ENCODE measurements at places on chromosomes 4 and X.

DNA sequence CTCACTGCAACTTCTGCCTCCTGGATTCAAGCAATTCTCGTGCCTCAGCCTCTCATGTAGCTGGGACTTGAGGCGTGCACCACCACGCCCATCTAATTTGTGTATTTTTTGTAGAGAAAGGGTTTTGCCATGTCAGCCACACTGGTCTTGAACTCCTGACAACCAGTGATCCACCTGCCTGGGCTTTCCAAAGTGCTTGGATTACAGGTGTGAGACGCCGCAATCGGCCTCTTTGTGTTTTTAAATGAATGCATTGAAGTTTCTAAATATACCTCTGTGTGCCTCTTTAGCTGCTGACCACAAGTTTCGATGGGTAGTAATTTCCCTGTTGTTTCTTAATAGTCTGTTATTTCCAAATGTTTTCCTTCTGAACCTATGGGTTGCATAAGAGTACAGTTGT, 765.3 kb upstream of the GRIA3 start:
- no peak for DNase-seq

GRCh38 chr4:24656906-24657305, 72.6 kb upstream of the DHX15 start:
- no peak for DNase-seq

GRCh38 chr4:119025420-119025819, 110.2 kb upstream of the MYOZ2 start:
- DNase-seq: peak; percentile 73

- no peak for DNase-seq
Observed at GRCh38 chrX:6640727-6641126, 105.8 kb upstream of the VCX3A start.

DNA sequence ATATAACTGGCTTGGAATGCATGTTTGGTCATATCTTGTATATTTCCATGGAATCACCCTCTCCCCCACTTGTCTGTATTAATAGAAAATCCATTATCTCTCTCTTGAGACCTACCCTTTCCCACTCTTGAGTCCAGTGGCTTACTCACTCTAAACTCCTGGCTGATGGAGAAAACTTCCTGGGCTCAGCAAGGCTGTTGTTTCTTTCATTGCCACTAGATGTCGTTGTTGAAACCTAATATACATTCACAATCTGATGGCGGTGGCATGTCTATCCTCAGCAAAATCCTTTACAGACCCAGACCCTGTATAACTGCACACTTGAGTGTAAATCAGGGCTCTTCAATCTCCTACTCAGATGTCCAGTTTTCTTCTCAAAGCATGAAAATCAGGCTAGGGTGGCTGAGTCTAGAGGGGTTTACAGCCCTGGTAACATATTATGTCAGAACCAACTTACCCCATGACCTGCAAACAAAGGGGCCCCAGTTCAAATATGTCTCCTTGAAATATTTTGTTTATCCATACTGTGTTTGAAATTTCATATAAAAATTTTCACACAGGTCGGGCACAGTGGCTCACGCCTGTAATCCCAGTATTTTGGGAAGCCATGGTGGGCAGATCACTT, 70.0 kb upstream of the FAM241A start:
- no peak for DNase-seq

DNA sequence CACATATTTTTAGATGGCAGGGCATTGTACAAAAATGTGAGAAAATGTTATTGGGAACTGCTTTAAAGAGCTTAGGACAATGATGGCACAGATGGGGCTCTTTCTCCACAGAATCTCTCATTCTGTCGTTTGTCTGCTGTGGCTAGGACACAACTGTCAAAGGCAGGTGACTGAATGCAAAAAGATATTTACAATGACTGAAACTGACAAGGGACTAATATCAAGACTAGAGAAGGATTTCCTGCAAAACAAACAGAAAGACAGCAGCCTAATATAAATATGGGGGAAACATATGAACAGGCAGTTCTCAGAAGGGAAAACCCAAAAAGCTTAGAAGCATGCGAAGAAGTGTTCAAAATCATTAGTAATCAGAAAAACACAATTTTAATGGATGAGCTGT, 177.5 kb upstream of the AFF2 start:
- DNase-seq: no peak

GRCh38 chr4:86452924-86453531, 93.2 kb upstream of the MAPK10 start:
- DNase-seq: no peak

DNA sequence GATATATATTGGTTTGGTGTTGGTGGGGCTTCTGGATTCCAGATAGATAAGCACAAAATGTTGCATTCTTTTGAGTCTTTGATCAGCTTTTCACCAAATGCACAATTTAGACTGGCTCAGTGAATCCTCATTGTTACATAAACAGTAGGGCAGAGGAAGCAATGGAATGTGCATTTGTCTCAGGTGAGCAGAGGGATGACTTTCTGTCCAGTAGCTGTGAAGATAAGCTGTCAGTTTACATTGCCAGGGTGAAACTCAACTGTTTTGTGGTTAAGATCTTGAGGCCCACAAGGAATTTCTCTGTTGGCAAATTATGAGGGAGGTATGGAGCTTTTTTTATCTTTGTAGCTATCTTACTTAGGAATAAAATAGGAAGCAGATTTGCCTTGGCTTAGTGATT, 168.0 kb downstream of the GALNTL6 start:
- no peak for DNase-seq

- no peak for DNase-seq
Observed at GRCh38 chr4:51931461-51931860, 88.5 kb downstream of the DCUN1D4 start.

Data from lower lobe of right lung (tissue), 2 donors.